C1 segment of cervical spinal cord (tissue), 14 donors: ENCODE measurements at places on chromosomes 1 and 21.

GRCh38 chr1:150567717-150568593 is 11.5 kb downstream of the MCL1 start:
- peak; percentile 78 for DNase-seq

- no peak for DNase-seq
These were observed 97.4 kb downstream of the EPB41 start for GRCh38 chr1:29011775-29012174.

DNA sequence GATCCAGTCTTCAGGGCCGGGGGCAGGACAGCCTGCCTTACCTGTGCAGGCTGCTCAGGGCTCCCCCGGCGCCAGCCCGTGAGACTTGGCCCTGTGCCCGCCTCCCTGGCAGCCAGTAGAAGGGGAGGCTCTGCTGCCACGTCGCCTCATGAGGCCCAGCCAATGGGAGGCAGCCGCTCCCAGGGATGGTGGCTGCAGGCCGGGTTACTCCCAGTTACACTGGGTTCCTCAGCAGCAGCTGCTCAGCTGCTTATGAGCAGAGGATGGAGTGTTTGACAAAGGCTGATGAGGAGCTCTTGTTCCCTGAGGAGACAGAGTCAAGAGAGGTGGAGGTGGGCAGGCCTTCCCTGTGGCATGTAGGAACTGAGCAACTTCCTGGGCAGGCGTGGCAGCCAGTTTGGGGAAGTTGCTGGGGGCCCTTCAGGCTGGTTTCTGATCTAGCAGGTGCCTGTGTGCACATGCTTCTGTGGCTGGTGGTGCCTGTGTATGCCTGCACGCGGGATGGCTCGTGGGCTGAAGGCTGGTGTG is 5.5 kb downstream of the MFSD2A start:
- no peak for DNase-seq

DNA sequence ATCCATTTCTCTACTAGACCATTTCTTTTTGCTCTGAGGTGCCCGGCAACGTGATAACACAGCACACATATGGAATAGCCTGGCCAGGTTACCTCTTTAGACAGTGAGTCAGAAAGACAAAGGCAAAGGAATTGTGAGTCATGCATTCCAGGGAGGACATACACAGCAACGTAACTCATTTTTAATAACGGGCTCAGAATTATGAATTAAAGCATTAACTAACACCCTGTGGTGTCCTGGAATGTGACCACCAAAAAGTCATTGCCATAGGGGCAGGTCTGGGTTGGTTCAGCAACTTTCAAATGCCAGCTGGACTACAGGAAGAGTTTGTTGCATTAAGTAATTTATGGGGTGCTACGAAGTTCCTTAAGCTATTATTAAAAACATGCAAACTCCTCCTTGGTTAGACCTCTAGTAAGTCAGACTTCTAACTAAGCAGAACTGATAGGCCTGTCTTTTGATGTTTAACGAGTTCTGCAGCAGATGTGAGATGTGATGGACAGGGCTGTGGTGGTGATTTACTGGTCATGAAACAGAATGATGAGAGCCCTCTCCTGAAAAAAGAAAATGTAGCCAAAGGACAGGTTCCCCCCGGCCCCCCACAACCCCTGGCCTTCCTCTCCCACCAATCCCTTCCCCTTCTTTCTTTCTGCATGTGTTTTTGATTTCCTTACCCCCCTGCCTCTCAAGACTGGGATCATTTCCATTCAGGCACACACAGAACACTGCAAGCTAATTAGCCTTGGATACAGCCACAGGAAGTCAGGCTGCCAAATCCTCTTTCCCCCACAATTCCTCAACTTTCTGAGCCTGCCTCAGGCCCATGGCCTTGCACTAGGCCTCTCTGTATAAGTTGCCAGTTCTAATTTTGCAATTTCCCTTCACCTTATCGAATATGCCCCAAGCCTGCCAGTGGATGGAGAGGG is 88.9 kb upstream of the HAO2 start:
- DNase-seq, result no peak

- DNase-seq, result no peak
These were observed 24.9 kb downstream of the PRKCZ start for GRCh38 chr1:2074944-2075740.

DNA sequence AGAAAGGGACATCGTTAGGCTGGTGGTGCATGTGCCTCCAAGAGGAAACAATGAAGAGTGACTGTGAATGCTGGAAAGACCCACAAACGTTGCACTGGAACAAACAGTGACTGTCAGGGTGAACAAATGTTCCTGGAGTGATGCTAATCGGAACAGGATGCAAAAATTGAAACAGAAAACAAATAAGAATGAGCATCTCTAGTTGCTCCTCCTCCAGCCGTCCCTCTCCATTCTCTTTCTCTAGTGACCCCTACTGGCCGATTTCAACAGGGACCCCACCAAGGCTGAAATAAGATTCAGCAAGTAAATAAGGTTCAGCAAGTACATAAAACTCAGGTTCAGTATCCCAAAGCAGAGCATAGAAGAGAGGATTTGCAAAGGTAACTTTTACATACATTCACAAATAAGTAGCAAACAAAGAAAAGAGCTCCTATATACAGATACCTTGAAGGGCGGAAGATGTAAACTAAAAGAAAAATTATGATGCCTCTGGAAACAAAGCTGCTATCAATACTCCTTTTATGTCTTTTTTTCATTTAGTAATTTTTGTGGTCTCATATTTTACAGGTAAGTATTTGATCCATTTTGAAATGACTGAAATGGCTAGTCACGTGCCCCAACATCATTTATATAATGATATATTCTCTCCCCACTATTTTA is 836.1 kb upstream of the ADAMTS5 start:
- peak; percentile 8 for DNase-seq

GRCh38 chr21:42061986-42062235 is 9.2 kb upstream of the UMODL1 start:
- DNase-seq, result no peak

- DNase-seq, result no peak
These were observed 2.4 kb upstream of the HTR6 start for GRCh38 chr1:19662313-19662712.

- DNase-seq, result no peak
These were observed 4.4 kb downstream of the ACBD3 start for GRCh38 chr1:226181996-226182714.

GRCh38 chr1:69737527-69738185 is 169.9 kb downstream of the LRRC7 start:
- no peak for DNase-seq

GRCh38 chr1:185289880-185290279 is 27.2 kb downstream of the IVNS1ABP start:
- DNase-seq, result no peak

DNA sequence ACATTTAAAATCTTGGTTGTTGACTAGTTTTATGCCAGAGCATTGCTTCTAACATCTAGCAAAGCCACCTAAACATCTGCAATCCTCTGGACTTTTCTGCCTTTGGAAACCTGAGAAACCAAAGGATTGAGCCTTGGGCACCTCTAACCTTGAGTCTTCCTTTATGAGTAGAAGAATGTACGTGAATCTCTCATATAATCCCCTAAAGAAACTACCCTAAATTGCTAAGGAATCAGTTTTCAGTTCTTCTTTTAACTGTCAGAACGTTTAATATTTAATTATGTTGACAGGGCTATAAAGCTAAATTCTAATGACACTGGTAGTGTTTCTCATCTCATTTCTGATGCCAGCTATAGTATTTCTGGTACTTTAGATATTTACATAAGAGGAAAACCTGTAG is 997.3 kb downstream of the AMY1C start:
- no peak for DNase-seq
